ENCODE measurements at places on chromosomes 5 and 9. TPM values are rescaled to one million over a fixed set of nuclear protein-coding genes. Genes with fewer than 3 reads are reported as not detected.
A peak's percentile ranks its signal among the peaks of the same experiment; 100 is the strongest.

The FOXI1 gene
- not detected for total RNA-seq

The POU5F2 gene
- total RNA-seq = 0.35 TPM

GRCh38 chr5:159316519-159317383 lies 13.5 kb downstream of the IL12B start:
- no peaks in the 10 kb centered on the region for H3K4me1 ChIP-seq
- H3K36me3 ChIP-seq = no peaks in the 10 kb centered on the region
- no peak overlapping the region for H3K27ac ChIP-seq
- DNase-seq = no peak

GRCh38 chr9:97659771-97660170 lies 26.1 kb downstream of the NCBP1 start:
- H3K4me1 ChIP-seq = no peaks in the 10 kb centered on the region
- H3K36me3 ChIP-seq = peaks cover 70% of the 10 kb centered on the region
- no peaks in the 10 kb centered on the region for H3K27me3 ChIP-seq
- no peak overlapping the region for H3K4me3 ChIP-seq
- H3K27ac ChIP-seq = no peak overlapping the region

DNA sequence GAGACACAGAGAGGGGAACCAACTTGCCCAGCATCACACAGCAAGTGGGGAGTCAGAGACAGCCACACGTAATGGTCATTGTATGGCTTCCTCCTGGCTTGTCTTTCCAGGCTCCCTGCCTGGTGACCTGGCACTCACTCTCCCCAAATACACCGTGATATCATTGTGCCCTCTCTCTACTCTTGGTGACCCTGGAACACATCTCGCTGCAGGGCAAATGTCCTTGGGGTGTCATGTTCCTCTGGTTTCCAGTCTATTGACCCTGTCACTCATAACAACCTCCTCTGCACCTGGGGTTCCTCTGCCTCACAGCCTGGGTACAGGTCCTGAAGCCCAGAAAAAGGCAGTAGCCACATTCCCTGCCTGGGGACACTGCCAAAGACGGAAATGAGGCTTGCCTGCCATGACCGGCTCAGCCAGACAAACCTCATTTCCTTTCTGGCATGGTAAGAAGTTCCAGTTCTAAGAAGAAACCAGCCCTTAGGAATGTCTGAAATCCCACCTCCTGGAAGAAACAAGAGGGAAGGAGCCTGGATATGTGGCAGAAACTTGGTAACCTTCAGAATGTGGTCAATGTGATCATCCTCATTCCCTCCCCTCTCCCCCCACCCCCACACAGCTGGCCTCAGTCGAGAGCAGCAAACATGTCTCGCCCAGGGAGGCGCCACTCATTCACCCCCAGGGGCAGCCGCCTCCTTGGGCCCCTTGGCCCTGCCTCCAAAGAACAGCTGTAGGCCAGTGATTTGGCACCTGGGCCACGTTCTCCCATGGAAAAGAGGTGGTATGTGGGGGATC lies 30.6 kb upstream of the SMU1 start:
- DNase-seq = peak; percentile 73
- peaks cover 42% of the 10 kb centered on the region for H3K4me1 ChIP-seq
- peak overlapping the region; percentile 58 for H3K27ac ChIP-seq
- no peak overlapping the region for H3K4me3 ChIP-seq
- peaks cover 8% of the 10 kb centered on the region for H3K36me3 ChIP-seq
- no peaks in the 10 kb centered on the region for H3K27me3 ChIP-seq

GRCh38 chr9:15400281-15400941 lies 22.3 kb upstream of the SNAPC3 start:
- no peak overlapping the region for H3K4me3 ChIP-seq
- no peak for DNase-seq
- H3K4me1 ChIP-seq = no peaks in the 10 kb centered on the region
- H3K27ac ChIP-seq = no peak overlapping the region
- H3K27me3 ChIP-seq = no peaks in the 10 kb centered on the region

DNA sequence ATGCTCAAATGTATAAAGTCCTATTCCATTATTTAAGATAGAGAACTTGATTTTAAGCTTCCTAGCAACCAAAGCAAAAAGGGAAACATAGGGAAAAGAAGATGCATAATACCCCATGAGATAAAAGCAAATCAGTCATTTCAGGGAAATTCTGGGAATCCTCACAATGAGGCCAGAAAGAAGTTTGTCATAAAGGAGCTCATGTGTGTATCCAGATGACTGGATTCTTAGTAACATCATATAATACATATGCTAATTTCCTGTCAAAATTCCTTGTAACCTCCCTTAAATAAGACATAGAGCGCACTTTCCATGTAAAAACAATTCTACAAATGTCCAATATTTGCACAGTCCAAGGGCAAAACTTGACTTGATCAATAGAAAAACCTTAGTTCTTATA lies 411.0 kb upstream of the WWC1 start:
- DNase-seq = no peak
- no peaks in the 10 kb centered on the region for H3K4me1 ChIP-seq
- H3K27me3 ChIP-seq = no peaks in the 10 kb centered on the region
- no peak overlapping the region for H3K4me3 ChIP-seq

GRCh38 chr9:122322553-122322952 lies 48.3 kb upstream of the PTGS1 start:
- DNase-seq = no peak
- H3K4me3 ChIP-seq = no peak overlapping the region
- H3K27me3 ChIP-seq = no peaks in the 10 kb centered on the region
- no peak overlapping the region for H3K27ac ChIP-seq

- H3K27ac ChIP-seq = no peak overlapping the region
- peaks cover 22% of the 10 kb centered on the region for H3K36me3 ChIP-seq
- no peaks in the 10 kb centered on the region for H3K27me3 ChIP-seq
- no peak overlapping the region for H3K4me3 ChIP-seq
- DNase-seq = no peak
Measured at GRCh38 chr5:14322437-14323187, 179.5 kb downstream of the TRIO start.

GRCh38 chr9:121200356-121200755 lies 1.3 kb downstream of the RAB14 start:
- no peaks in the 10 kb centered on the region for H3K36me3 ChIP-seq
- DNase-seq = no peak
- H3K27me3 ChIP-seq = no peaks in the 10 kb centered on the region
- H3K4me3 ChIP-seq = peak overlapping the region; percentile 82
